ENCODE measurements at places on chromosomes 2 and 18.

GRCh38 chr2:233437439-233437955 lies 83.2 kb downstream of the DGKD start:
- no peak for DNase-seq

DNA sequence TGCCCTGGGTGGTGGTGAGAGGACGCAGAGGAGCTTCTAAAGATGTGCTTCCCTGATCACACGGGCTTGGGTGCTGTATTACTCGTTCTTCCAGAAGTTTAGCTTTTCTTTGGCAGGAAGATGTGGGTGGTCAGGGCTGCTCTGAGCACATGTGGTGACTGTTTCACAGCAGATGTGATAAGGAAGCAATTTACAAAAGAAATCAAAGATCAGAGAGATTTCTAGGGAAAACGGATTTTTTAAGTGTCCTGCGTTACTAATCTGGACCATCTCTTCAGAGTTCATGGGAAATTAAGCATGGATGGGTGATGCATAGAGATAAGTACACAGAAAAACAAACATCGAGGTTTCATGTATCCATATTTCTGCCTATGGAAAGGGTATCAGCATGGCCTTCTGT lies 99.4 kb downstream of the WDSUB1 start:
- no peak for DNase-seq

- DNase-seq: no peak
Measured at GRCh38 chr2:168712053-168712452, 90.4 kb upstream of the NOSTRIN start.

- no peak for DNase-seq
Measured at GRCh38 chr2:200239216-200239615, 67.3 kb upstream of the SPATS2L start.

Measured in Caco-2 (cell line).